Neural crest cell (in vitro differentiated cells): ENCODE measurements at places on chromosomes 3 and 15. TPM values are rescaled to one million over a fixed set of nuclear protein-coding genes. Genes with fewer than 3 reads are reported as not detected.

GRCh38 chr3:126970921-126971320 lies 12.0 kb upstream of the PLXNA1 start:
- DNase-seq = no peak

GRCh38 chr3:189554868-189555557 lies 76.2 kb upstream of the TP63 start:
- no peak for DNase-seq

- no peak for DNase-seq
These were observed 12.0 kb downstream of the SOX2 start for GRCh38 chr3:181723625-181724191.

DNA sequence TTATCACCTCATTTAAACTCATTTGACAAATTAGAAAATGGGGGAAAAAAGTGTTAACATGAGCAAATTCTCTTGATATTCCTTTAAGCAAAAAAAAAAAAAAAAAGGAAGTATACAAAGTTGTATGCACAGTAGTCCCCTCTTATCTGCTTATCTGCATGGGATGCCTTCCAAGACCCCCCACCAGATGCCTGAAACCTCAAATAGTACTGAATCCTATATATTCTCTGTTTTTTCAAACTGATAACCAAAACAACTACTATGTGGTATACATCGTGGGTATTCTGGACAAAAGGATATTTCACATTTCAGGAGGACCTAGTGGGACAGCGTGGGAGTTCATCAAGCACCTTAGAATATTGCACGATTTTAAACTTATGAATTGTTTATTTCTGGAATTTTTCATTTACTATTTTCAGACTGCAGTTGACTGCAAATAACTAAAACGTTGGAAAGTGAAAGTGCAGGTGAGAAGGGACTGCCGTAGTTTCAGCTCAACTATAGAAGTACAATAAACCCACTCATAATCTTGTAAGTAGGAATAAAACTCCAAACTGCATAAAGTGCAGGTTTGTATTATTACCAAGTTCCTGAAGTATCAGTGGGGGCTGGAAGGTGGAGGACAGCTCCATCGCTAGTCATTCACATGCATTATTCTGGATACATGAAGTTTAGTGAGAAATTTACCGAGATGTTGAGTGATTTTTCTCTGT lies 43.6 kb upstream of the PLCL2 start:
- no peak for DNase-seq

- no peak for DNase-seq
These were observed 18.3 kb upstream of the CYP11A1 start for GRCh38 chr15:74385733-74386132.

- DNase-seq = no peak
These were observed 5.1 kb upstream of the B4GALT4 start for GRCh38 chr3:119245778-119246177.

- no peak for DNase-seq
These were observed 166.1 kb downstream of the SSR3 start for GRCh38 chr3:156388497-156389448.

- no peak for DNase-seq
These were observed 22.3 kb downstream of the KCNAB1 start for GRCh38 chr3:156142702-156143101.

GRCh38 chr15:92906563-92907081 lies 6.5 kb downstream of the CHD2 start:
- no peak for DNase-seq

DNA sequence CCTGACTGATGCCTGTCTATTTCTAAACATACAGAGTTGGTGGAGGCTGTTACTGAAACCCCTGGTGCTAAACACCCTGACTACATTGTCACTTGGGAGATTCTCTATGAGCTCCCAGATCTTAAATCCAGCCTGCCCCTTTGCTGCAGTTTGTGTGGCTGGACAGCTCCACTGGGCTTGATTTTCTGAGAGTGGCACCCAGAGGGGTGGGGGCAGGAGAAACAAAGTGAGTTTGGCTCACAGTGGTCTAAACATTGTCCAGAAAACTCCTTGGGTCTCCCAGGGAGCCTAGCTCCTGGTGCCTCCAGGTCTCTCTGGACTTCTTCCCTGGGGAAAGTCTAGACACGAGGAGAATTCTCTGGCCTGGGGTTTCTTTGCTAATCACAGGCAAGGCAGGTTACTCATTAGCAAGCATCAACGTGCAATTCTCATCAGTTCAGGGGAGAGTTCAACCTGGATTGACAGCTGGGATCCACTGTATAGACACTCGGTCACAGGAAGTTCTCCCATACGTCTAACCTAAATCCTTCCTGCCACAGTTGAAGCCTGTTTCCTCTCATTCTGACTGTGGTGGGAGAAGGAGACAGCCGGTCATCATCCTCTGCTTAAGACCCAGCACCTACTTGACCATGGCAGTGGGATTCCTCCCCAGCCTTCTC lies 7.1 kb upstream of the DLL4 start:
- DNase-seq = no peak

GRCh38 chr3:141184430-141184829 lies 47.2 kb upstream of the PXYLP1 start:
- DNase-seq = no peak

DNA sequence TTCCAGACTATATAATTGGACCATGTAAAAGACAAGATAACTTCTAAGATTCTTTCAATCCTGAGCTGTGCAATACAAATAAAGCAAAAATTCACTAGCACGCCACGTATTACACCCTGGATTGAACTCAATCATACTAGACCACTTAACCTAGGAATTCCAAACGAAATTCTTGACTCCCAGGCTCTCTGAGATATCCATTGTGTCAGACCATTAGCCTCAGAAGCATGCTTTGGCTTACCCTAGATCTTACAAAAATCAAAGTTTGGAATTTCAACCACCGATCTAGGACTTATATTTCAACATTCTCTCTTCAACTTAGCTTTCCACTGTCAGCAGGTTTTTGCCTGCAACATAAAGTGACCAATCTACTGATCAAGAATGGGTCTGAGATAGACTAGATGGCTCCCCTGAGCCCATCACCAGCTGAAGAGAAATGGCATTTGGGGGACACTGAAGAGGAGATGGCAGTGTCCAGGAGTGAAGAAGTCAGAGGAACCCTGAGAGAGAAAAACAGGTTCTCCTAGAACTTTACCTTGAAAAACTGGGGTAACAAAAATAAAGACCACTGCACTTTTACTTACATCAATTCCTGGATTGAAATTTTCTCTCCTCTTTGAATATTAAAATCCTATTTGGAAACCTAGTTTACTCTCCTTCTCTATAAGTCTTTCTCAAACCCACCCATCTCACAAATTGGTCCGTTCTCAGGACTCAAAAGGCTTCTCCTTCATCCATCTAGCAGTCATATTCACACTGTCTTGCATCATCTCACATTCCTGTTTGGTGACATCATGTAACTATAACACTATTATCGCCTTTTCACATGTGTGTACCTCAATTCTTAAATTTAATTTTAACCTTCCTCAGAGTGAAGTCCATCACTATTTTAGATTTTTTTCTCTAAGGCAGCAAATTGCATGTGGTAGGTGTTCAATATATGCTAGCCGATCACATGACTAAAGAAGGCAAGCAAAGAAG lies 18.5 kb downstream of the CPNE4 start:
- DNase-seq = no peak

DNA sequence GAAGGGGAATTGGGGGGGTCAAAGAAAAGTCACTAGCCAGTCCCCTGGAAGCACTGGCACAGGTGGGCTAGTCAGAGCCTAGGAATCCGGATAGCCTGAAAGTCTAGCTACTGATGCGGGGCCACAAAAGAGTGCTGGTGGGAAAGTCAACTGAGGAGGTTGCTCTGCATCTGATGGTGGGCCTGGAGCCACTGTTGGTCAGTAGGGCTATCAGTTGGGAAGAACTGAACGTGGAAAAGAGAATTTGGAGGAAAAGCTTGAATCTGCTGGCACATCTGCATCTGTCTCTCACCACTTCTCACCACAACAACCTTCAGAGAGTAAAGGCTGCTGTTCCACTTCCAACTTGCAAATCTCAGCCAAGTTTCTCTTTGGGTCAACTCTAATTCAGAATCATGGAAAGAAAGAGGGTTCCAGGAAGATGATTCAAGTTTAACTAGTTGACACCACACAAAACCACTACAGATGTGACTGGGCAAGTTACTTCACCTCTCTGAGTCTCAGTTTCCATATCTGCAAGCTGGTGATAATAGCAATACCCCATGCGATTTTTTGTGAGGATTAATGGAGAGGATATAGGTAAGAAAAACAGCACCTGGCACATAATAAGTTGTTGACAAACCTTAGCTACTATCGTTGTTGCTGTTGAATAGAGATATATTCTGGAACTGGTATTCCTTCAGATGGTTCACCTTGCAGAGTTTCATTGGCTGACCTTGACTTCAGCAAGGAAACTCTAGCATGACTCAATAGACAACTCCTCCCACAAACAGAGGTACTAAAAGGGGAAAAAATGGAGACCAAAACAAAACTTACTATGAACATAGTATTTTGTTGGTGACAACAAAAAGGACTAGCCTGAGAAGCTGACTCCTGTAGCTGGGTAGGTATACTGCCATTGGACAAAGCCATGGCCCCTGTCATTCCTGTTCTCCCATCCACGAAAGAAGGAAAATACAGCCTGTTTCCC lies 280.2 kb upstream of the STT3B start:
- no peak for DNase-seq

GRCh38 chr15:90953947-90954711 lies 555 bp upstream of the RCCD1 start:
- no peak for DNase-seq

- DNase-seq = no peak
These were observed 19.1 kb upstream of the MAGEF1 start for GRCh38 chr3:184730924-184731323.

GRCh38 chr3:53740956-53741355 lies 105.3 kb downstream of the CHDH start:
- no peak for DNase-seq

DNA sequence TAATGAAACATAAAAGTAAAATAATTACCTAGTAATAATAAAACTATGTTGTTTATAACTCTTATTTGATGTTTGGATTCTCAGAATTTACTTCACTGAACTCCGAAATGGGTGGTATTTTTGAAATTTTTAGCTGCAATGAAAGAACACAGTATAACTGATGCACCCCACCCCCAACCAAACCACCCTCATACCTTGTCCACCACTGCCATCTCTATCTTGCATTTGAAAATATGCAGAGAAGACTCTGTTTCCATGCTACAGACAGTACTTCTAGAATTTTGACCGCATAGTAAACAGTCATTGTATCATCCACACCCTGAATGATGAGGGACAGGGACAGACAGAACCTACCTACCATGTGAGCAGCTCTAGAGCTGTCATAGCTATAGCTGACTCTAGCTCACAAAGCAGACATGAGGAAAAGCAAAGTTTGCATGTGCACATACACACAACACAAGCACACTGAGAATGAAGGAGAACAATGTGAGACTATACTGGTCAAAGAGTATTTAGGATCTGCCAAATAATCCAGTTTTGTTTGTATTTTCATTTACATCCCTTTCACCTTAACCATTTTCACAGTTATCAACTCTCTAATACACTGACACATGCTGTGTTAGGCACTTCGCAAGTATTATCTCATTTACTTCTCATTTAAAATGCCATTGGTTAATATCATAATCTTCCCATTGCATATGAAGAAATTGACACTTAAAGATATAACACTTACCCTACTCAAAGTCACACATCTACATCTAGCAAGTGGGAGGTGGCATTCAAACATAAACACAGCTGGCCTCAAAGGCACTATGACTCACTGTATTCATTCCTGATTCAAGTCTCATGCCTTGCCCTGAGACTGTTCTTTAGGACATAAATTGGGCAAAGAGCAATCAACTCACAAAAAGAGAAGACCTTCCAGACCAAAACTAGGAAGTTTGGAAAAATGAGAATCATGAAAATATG lies 1014.7 kb upstream of the CFAP20DC start:
- DNase-seq = no peak

DNA sequence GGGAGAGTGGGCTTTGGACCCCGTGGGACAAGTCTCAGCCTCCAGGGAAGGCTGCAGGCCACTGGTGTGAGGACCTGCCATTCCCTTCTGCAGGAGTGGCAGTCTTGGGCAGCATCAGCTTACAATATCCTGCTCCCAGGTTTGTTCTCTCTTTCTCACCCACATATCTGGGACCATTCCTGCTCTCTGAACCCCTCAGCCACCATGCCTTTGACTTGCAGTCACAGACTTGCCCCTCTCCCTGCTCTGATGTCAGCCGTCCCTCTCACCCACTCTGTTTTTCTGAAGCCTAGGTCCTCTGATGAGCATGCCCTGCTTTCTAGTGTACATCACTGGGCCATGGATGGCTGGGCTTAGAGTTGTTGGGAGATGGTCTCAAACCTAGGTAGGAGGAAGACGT lies 282.1 kb downstream of the EPHB1 start:
- DNase-seq = no peak

DNA sequence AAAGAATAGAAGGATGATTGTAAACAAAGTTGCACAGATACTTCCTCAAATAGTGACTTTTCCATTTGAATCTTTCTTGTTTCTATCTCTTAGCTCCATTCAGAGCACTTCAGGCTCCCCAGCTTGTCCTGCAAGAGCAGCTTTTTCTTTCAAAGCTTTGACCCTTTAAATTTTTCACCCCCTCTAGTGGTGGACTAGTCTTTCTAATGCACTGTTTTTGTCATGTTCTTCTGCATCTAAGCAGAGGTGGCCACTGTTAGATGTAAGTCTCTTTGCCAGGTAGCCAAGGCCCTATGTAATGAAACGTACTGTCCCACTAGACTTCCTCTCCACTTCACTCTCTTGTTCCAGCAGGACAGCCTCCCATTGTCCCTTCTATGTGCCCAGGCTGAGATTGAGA lies 74.0 kb upstream of the MANF start:
- DNase-seq = no peak

DNA sequence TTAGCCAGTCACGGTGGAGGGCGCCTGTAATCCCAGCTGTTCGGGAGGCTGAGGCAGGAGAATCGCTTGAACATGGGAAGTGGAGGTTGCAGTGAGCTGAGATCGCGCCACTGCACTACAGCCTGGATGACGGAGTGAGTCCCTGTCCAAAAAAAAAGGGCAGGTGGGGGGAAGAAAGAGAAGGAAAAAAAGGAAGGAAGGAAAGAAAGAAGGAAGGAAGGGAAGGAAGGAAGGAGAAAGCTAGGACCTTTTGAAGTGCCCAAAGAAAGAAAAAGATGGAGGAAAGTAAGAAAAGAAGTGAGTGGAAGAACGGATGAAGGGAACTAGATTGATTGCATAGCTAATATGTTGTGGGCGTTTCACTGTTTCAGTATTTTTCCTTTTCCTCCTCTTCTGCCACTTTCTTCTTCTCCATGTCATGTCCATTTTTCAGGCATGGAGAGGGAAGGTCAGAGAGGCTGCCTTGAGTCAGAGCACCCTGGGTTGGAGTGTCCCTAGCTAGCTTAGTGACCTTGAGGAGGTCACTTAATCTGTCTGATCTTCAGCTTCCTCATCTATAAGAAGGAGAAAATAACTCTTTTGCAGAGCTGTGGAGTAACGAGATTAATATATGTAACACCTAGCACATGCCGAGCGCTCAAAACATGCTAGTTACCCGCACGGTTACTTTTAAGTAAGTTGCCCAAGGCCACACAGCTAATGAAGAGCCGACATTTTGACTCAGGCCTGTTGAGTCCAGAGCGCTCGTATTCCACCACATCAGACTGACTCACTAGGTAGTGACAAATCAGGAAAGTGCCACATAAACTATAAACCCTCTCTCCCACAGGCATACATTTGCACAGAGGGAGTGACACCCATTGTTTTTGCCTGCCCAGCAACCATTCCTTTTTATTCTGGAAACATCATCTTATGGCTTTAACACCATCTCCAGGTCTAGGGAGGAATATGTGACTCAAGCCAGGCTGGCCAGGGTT lies 42.2 kb downstream of the BHLHE40 start:
- no peak for DNase-seq

ECE2 gene
- not detected in 2 replicates for total RNA-seq

IGSF11 gene
- total RNA-seq = 1.3 and 2.2 TPM in 2 replicates

CADM2 gene
- 3.5 and 4.2 TPM in 2 replicates for total RNA-seq

THAP10 gene
- 6.7 and 7.5 TPM in 2 replicates for total RNA-seq

GOLGA8G gene
- not detected in 2 replicates for total RNA-seq

COPG1 gene
- 116 and 122 TPM in 2 replicates for total RNA-seq

LDHAL6B gene
- total RNA-seq = not detected in 2 replicates
